Mononuclear cell (primary cell): ENCODE measurements at places on chromosomes 6 and 20. TPM values are rescaled to one million over a fixed set of nuclear protein-coding genes. Genes with fewer than 3 reads are reported as not detected.

Gene SLC2A4RG
- 17.1 TPM for total RNA-seq

Gene ME1
- total RNA-seq = 1.3 TPM

Gene TRIM15
- total RNA-seq = not detected

Gene SIGLEC1
- total RNA-seq = 0.73 TPM

Gene ACTL10
- 0.42 TPM for total RNA-seq

Gene MATN4
- not detected for total RNA-seq

Gene OPRM1
- not detected for total RNA-seq

Gene ZNF831
- total RNA-seq = 19.8 TPM

Gene MACROD2
- 1.7 TPM for total RNA-seq

Gene IGF2R
- 49.3 TPM for total RNA-seq

Gene CDH26
- total RNA-seq = 0.73 TPM

Gene PRPH2
- total RNA-seq = not detected
